ENCODE measurements at places on chromosomes 7 and 10.

DNA sequence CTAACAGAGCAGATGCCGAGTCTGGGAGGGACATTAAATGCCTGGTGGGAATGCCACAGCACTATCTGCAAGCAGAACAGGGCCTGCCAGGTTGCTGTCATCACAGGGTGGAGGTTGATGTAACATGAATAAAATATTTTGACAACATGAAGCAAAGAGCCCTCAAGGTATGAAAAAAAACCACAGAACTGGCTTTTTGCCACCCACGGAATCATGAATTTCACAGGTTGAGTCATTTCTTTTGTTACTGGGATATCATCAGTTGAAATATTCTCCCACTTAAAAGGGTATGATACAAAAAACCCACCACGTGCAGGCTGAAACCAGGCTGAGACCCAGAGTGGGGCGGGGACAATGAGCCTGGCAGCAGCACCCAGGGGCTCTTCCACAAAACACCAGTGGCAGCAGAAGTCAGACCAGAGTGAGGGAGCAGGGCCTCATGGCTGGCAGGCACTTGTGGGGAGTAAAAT is 220.1 kb downstream of the TNS3 start:
- peak; percentile 36 for DNase-seq

- no peak for DNase-seq
Measured at GRCh38 chr10:116470071-116470470, 42.4 kb downstream of the PNLIPRP3 start.

DNA sequence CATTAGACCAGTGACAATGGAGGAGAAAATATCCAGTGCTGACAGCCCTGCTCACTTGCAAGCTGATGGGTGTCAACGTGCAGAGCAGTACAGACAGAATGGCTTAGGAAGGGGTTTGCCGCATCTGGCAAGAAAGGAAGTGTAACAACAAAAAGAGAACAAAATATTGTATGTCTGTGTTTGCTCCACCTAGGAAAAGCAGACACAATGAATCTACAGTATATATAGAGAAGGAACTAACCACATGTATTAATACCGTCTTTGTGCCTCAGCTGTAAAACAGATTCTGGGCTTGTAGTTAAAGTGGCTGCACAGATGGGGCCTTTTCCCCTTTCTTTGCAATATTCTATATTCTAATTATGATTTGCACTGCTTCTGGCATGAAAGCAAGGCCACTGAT is 281.1 kb upstream of the MEOX2 start:
- DNase-seq, result no peak

GRCh38 chr10:32409741-32410140 is 36.2 kb upstream of the CCDC7 start:
- no peak for DNase-seq

DNA sequence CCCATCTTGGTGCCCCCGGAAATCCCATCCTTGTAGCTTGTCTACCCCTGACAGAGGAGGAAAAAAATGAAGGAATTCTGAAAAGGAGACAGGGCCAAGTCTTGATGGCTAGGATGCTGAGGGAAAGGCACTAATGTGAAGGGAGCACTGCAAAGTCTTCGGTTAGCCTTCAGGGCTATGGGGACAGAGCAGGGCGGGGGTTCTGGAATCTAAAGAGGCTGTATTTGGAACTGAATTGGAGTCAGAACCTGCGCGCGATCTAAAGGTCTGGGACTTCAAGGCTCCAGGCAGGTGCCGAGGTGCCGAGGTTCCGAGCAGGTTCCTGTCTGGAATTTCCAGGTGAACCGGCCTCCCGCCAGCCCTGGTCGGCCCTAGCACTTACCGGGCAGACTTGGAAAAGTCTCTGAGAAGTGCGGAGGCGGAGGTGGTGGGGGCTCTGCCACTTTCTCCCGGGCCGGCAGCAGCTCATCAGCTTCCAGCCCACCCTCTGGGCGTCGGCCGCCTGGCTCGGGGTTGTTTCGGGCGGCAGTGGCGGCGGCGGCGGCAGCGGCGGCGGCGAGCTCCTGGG is 781 bp downstream of the GBX1 start:
- DNase-seq, result no peak

DNA sequence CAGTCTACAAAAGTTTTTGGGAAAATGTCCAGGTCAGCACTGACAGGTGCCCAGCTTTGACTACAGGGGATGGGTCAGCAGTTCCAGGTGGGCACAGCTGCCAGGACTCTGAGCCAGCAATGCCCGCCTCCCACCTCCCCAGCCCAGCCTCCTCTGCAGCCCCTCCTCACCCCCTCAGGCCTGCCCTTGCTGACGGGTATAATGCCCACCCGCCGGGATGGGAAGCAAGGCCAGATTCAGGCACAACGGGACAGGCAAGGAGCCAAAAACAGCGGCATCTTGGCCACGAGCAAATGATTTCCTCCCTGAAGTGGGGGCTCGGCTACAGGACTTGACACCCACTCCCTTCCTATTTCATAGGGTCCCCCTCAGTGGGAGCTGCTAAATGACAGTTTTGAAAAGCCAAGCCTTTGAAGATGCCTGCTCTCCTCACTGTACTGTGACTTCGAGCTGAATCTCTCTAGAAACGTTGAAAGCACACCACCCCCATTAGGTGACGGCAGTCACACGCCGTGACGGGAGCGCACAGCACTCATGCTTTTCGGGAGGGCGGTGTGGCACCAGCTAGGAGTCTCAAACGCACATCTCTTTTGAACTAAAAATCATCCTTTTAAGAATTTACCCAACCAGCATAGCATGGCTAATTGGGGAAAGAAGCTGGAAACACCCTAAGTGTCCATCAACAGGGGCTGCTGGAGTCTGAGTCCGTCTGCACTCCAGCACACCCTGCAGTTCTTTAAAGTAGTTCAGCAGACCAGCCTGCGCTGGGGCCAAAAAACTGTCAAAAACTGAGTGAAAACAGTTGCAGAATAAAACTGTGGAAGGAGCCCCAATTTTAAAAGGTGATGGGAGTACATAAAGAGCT is 29.6 kb downstream of the MAD1L1 start:
- peak; percentile 2 for DNase-seq

DNA sequence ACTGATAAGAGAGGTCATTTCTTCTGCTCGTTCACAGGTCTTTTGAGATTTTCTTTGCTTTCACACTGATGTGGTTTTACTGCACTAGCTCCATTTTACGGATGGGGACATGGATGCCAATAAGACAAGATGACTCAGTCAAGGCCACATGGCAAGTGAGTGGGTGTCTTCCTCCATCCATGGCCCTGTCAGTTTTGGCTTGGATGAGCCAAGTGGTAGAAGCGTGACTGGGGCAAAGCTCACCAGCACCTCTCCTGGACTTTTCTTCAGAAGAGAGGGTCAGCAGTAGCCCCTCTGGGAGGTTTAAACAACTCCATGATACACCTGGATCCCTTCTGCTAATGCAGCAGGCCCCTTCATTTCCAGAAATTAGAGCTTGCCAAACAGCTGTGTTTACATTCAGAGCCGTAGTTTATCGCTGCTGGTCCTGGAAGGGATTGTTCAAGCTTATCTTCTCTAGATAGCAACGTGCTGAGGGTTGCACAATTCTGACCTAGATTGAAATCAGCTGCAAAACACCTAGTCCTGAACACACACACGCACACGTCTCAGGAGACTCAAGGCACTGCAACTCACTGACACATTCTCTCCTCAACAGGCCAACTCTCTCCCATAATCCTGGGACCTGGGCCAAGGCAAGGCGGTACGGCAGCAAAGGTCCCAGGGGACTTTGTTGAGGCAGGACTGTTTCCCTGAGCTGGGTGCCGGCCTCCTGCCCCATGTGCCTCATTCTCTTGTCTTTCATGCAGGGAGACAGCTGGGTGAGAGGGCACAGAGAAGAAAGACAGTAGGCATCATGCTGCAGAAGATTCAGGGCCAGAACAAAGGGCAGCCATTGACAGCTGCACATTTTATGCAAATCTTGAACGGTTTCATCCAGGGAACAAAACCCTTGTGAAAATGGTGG is 14.2 kb upstream of the PDCD4 start:
- peak; percentile 35 for DNase-seq

- no peak for DNase-seq
Measured at GRCh38 chr10:80518807-80519360, 18.8 kb upstream of the SH2D4B start.

GRCh38 chr7:6023974-6024435 is 7.2 kb upstream of the ANKRD61 start:
- DNase-seq, result no peak

All from mesenchymal stem cell (in vitro differentiated cells and primary cell).